ENCODE measurements at places on chromosomes 13 and 19.
A peak's percentile ranks its signal among the peaks of the same experiment; 100 is the strongest.

DNA sequence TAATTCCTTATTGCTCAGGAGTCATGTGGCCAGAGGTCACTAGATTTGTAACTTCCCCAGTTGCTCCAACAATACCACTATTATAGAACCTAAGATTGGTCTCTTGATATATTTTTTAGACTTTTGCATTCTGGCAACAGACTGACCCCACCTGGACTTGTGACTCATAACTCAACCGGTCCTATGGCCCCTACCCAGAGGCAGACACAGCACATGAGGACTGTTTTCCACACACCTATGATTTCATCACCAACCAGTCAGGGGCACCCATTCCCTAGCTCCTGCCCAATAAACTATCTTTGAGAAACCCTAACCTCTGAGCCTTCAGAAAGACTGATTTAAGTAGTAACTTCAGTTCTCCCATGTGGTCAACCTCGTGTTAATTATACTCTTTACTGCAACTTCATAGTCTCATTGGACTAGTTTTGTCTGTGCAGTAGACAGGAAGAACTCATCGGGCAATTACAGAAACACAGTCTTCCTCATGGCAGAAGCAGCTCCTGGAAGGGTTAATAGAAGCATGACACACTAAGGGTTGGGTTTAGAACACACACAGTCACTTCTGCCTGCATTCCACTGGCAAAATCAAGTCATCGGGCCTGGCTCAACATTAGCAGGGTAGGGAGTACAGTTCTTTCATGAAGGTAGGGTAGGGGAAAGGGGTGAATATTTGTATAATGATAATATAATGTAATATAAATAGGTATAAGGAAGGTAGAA lies 251.8 kb downstream of the UQCRFS1 start:
- DNase-seq: no peak

DNA sequence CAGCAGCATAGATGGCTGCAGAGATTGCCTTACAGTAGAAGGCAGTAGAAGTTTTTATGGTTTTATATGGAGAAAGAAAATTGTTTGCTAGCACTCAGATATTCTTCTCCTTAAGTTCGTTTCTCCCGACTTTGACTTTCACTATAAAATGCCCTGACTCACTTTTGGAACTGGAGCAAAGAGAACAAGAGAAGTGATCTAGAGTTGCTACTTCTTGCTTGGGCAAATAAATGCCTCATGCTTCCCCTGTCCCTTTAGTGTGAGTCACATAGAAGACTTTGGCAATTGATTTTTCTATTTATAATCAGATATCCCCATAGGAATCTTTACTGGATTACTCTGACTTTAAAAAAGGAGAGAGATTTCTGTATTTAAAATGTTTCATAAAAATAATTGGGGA lies 46.9 kb downstream of the ITGBL1 start:
- no peak for DNase-seq

- no peak for DNase-seq
Observed at GRCh38 chr13:106625578-106625977, 57.6 kb upstream of the ARGLU1 start.

- DNase-seq: no peak
Observed at GRCh38 chr13:98782654-98783053, 30.2 kb upstream of the SLC15A1 start.

DNA sequence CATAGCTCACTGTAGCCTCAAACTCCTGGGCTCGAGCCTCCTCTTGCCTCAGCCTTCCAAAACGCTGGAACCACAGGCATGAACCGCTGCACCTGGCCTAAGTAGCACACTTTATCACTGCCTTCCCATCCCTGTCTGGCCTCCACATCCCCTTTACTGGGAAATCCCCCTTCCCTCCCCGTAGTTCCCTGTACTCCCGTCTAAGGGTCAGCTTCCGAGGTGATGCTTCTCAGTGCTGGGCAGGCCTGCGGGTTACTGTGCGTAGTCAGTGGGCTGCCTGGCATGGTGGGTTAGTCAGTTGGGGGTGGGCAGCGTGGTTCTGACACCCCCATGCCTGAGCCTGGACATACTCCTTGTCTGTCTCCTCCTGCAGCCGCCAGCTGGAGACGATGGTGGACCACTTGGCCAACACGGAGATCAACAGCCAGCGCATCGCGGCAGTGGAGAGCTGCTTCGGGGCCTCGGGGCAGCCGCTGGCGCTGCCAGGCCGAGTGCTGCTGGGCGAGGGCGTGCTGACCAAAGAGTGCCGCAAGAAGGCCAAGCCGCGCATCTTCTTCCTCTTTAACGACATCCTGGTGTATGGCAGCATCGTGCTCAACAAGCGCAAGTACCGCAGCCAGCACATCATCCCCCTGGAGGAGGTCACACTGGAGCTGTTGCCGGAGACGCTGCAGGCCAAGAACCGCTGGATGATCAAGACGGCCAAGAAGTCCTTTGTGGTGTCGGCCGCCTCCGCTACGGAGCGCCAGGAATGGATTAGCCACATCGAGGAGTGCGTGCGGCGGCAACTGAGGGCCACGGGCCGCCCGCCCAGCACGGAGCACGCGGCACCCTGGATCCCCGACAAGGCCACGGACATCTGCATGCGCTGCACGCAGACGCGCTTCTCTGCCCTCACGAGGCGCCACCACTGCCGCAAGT lies 8.4 kb downstream of the PLEKHF1 start:
- no peak for DNase-seq

- no peak for DNase-seq
Observed at GRCh38 chr19:8001651-8001994, 3.8 kb downstream of the ELAVL1 start.

GRCh38 chr13:23600100-23600499 lies 29.9 kb downstream of the TNFRSF19 start:
- no peak for DNase-seq

DNA sequence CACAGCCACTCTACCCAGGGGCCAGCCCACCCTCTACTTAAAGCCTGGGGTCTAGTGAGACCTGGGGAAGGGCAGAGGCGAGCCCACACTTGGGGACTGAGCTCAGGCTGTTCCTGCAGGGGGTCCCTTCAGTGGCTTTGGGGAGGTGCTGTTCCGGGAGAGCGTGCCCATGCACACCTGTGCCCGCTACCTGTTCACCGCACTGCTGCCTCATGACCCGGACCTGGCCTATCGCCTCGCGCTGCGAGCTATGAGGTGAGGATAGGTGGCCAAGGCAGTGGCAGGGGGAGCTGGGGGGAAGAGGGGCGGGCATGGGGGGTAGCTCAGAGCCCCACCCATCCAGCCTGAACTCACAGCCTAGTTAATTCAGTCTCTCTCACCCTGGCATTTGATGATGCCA lies 24.0 kb downstream of the ZSWIM4 start:
- no peak for DNase-seq

GRCh38 chr13:101757446-101758039 lies 305.1 kb downstream of the ITGBL1 start:
- peak; percentile 9 for DNase-seq

DNA sequence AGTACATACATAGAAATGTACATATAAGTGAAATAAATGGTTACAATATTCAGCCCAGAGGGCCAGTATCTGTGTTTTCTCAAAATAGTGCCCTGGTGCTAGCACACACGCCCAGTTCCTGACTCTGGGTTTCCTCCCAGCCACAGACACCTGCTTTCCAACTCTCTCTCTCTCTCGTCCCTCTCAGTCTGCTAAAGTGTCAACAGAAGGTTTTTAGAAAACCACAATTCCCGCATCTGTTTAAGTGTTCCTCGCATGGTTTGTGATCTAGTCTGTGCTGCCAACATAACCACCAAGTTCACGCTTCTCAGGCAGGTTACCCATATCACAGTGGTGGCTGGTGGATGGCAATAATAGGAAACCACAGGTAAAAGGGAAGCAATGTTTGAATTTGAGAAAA lies 17.8 kb upstream of the UPF3A start:
- no peak for DNase-seq

DNA sequence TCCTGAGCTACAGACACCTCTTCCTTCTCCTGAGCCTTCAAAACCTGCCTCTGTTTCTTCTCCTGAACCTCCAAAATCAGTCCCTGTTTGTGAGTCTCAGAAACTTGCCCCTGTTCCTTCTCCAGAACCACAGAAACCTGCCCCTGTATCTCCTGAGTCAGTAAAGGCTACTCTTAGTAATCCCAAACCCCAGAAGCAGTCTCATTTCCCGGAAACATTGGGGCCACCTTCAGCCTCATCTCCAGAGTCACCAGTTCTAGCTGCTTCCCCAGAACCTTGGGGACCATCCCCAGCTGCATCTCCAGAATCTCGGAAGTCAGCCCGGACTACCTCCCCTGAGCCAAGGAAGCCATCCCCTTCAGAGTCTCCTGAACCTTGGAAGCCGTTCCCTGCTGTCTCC lies 10.0 kb downstream of the CHAMP1 start:
- DNase-seq: no peak

GRCh38 chr13:49464621-49465325 lies 20.7 kb downstream of the SETDB2 start:
- no peak for DNase-seq

- DNase-seq: no peak
Observed at GRCh38 chr19:42378225-42379215, 11.6 kb downstream of the CNFN start.

DNA sequence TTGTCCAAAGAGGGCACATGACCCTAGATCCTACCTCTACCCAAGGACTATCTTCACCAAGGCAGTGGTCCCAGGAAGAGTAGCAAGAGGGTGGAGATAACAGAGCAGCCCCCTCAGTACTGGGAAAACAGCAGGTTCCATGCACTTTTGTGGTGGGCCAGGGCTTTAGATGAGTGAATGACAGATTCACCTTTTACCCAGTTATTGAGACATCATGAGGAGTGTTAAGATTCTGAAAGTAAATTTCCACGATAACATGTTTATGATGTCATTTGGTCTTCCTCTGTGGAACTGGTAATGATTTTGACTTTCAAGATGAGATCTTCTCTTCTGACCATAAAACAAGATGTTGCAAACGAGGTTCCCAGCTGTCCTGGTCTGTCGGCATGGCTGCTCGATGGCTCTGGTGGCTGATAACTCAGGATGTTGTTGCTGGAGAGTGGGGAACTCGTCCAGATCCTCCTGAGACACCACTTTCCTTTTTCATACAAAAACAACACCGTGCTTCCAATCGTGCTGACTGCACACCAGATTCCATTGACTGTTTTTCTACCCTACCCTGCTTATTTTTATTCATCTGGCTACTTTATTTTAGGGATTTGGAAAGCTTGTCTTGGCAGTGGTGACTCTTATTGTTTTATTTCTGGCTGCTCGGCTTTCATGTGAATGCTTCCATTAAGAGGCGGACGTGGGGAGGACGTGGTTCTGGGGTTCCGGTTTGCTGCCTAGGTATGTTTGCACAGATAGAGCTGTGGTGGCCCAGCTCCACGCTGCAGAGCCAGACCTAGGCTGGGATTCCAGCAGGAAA lies 88.5 kb downstream of the LRCH1 start:
- DNase-seq: no peak

- DNase-seq: no peak
Observed at GRCh38 chr13:46296921-46297320, 85.2 kb downstream of the LRRC63 start.

DNA sequence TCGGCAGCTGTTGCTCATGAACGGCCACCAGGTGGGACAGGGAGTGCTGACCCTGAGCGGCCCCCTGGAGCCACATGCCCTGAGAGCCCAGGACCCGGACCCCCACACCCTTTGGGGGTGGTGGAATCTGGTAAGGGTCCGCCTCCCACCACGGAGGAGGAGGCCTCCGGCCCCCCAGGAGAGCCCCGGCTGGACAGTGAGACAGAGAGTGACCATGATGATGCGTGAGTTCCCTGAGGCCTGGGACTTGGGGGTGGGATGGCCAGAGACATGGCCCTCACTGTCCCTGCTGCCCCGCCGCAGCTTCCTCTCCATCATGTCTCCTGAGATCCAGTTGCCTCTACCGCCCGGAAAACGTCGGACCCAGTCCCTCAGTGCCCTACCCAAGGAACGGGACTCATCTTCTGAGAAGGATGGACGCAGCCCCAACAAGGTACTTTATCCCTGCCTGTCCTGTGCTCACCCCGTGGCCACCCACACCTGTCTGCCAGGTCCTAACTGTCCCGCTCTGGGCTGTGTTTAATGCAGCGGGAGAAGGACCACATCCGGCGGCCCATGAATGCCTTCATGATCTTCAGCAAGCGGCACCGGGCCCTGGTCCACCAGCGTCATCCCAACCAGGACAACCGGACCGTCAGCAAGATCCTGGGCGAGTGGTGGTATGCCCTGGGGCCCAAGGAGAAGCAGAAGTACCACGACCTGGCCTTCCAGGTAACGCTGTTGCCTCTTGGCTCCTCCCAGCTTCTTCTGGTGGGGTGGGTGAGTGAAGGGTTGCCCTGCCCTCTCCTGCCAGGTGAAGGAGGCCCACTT lies 14.7 kb upstream of the PRR19 start:
- DNase-seq: no peak

- no peak for DNase-seq
Observed at GRCh38 chr13:98557937-98558792, 18.7 kb downstream of the STK24 start.

DNA sequence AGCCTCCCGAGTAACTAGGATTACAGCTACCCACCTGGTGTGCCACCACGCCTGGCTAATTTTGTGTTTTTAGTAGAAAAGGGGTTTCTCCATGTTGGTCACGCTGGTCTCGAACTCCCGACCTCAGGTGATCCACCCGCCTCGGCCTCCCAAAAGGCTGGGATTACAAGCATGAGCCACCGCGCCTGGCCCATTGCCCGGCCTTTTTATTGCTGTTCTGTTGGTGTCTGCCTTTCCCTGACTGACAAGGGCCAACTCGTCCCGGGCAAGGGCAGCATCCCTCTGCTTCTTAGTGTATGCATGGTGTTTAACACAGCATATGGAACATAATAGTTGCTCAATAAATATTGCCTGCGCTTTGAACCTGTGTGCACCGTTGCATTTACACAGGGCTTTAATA lies 6.2 kb upstream of the RETN start:
- DNase-seq: no peak

DNA sequence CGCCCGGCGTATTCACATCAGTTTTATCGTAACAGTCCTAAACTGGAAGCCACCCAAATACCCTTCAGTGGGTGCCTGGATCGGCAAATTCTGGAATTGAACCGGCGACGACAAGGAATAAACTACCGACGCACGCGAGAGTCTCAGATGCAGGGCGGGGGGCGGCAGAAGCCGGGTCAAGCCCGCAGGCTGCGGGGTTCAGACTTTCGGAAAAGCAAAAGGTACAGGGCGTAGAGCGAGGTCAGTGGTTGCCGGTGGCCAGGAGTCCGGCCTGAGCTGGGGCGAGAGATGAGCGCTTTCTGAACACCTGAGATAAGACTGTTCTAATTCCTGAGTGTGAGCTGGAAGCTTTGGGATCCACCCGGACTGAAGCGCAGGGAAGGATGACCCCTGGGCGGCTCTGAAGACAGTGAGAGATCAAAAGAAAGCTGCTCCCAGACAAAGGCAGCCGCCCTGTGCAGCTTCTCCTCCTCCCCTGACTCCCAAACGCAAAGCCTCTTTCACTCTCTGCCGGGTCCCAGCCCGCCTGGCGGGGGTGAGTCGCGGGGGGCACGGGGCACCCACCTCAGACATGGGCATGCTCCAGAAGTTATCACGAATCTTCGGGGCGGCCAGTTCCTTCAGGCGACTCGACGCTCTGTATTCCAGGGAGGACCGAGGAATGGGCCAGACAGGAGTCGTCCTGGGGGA lies 26.2 kb upstream of the MIER2 start:
- DNase-seq: no peak
